ENCODE measurements at places on chromosomes 3 and 15. TPM values are rescaled to one million over a fixed set of nuclear protein-coding genes. Genes with fewer than 3 reads are reported as not detected.

RPL39L gene
- total RNA-seq: 26.7 TPM

GOLGA8R gene
- 2.8 TPM for total RNA-seq

DNA sequence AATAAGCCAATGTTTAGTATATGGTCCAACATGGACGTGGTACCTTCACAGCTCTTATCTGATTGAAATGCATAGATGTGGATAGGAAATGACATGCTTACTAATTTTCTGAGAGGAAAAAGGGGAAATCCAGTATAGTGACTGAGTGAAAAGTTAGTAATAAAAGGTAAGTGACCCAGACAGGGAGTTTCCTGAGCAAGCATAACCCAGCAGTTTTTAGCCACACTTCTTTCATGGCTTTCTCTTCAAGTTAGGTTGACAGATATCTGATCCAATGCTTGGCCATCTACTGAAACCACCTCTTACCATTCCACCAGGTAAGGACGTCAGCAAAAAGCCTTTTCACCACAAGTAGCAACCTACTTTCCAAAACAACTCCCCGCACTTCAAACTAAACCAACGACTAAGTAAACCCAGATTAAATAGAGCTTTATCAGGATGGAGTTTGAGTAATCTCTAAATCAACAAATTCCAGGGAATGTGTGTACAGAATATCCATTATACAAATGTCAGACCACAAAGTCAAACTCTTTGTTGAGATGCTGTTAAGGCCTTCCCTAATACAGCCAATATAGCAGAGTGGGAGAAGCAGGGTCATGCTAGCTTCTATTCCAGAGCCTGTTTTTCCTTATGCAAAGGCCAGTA is 329.7 kb downstream of the RORA start:
- no peak for DNase-seq

DNA sequence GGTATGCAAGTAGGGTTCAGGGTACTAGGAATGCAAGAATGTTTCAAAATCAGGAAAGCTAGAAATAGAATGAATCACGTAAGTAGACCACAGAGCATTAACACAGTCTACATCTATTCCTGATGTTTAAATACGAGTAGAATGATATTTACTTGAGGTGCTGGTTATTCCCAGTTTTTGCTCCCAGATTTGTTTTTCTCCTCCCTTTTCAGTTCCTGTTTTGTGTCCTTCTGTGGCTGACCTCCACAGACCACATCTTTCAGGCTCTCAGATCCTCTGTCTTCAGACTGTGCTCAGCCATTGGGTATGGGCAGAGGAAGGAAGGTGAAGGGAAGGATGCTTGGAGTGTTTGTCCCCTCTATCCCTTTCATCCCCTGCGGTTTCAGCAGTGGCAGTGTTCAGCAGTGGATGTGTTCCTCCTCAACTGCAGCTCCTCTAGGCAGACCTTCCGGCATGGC is 276.6 kb downstream of the ZNF621 start:
- no peak for DNase-seq

Data from spinal cord (tissue), 10 donors.